Keratinocyte (primary cell): ENCODE measurements at places on chromosomes 4 and X. TPM values are rescaled to one million over a fixed set of nuclear protein-coding genes. Genes with fewer than 3 reads are reported as not detected.
A peak's percentile ranks its signal among the peaks of the same experiment; 100 is the strongest.

DNA sequence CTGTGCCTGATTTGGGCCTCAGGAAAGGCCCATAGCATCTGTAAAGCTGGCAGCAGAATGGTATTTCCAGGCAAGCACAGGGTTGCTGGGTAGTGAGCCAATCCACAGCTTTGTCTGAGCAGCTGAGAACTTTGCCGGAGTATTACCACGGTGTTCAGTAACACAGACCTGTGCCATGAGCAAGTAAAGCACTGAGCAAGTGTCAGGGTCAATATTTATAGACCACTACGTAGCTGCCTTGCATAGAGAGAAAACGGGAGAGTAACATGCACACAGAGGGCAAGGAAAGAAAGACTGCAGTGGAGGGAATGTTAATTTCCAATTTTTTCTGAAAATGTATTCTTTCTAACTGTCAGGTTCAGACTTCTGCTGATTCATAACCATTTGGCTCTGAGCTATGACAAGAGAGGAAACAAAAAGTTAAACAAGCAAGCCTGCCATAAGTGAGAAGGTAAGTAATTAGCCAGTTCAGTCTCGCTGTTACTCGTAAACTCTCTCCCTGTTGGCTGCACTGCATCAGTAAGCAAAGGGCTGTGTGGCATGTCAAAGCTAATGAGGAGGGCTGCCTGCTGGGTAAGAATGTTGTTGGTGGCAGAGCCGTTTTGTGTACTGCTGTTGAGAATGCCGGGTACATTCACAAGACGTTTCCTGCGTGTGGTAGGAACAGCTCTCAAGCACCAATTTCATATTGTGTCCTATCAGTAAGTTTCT is 238.1 kb downstream of the BMPR1B start:
- no peaks in the 10 kb centered on the region for H3K36me3 ChIP-seq
- DNase-seq, result no peak
- no peaks in the 10 kb centered on the region for H3K27me3 ChIP-seq
- no peak overlapping the region for H3K4me3 ChIP-seq
- H3K27ac ChIP-seq, result no peak overlapping the region

DNA sequence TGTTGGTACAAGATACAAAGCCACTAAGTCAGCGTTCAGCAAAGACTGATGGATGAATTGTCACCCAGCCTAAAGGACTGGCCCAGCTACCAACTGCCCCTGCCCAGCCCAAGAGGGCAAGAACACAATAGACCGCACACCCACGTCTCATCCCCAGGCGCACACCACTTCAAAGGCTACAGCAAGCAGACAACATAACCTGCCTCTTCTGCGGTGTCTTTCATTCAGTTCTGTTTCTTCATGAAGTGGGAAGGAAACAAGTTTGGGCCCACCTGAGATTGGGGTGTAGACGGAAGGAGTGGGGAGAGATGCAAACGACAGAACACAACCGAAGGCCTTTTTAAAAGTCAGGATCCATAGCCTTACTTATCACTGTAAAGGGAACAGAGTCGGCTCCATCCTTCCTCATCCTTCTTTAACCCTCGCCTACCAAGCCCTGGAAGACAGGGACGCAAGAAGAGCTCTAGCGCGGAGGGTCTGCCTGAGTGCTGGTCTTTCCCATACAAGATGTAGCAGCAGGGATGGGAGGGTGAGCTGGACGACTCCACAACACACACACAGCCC is 691 bp downstream of the SCARB2 start:
- peaks cover 53% of the 10 kb centered on the region for H3K4me1 ChIP-seq
- peak overlapping the region; percentile 85 for H3K4me3 ChIP-seq
- DNase-seq, result no peak
- no peaks in the 10 kb centered on the region for H3K36me3 ChIP-seq
- peak overlapping the region; percentile 81 for H3K27ac ChIP-seq

GRCh38 chr4:22802876-22803275 is 110.1 kb downstream of the GBA3 start:
- no peak overlapping the region for H3K4me3 ChIP-seq
- H3K27me3 ChIP-seq, result no peaks in the 10 kb centered on the region
- no peak for DNase-seq

DNA sequence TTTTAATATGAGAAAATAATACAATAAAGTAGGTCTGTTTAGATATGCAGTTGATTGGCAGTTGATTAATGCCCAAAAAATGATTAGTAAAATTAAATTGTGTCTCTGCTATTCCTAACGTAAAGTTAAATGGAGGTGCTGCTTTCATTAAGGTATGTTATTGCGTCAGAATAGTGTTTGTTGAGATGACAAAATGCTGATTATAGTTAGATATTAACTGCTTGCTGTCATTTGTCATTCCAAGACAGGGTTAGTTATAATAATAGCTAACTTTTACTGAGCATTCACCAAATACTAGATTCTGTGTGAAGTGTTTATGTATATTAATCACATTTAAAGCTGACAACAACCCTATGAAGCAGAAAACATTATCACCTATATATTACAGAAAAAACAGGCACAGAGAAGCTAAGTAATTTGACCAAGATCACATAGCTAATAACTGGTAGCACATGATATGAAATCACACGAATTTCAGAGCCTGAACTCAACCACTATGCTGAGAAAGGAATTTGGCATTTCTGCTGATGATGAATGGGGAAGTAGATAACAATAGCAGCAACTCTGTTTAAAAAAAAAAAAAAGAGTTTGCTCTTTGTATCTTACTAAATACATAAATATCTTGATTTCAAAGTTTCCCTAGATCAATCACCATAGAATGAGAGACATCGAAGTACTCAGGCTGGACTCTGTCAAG is 59.7 kb upstream of the WDR44 start:
- no peaks in the 10 kb centered on the region for H3K36me3 ChIP-seq
- DNase-seq, result no peak
- no peak overlapping the region for H3K27ac ChIP-seq
- H3K27me3 ChIP-seq, result no peaks in the 10 kb centered on the region

DNA sequence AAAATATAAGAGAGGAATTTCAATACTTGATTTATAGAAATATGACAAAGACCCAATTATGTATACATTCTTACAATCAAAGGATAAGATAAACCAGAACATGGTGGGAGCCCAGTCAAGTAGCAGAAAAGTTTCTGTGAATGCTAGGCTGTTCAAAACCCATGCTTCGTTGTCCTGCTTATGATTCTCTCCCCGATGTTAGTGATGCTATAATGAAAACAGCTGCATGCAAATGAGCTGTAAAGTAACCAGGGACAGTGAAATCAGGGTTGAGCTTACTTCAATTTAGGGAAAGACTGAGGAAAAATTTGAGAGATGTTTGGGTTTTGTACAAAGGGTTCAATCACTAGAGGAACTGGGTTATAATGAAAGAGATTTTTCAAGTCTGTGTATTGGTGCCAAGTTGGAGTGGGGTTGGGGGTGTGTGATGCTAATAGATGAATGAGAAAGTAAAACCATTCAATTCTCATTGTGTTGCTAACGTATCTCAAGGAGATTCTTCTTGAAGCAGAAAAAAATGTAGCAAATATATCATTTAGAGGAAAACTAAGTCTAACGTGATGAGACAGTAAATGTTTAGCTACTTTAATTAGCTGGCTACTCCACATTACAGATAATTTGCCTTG is 59.3 kb upstream of the PPP1R2C start:
- no peak overlapping the region for H3K27ac ChIP-seq
- no peak for DNase-seq
- no peak overlapping the region for H3K4me3 ChIP-seq
- H3K36me3 ChIP-seq, result no peaks in the 10 kb centered on the region
- H3K4me1 ChIP-seq, result peaks cover 8% of the 10 kb centered on the region
- H3K27me3 ChIP-seq, result no peaks in the 10 kb centered on the region

DNA sequence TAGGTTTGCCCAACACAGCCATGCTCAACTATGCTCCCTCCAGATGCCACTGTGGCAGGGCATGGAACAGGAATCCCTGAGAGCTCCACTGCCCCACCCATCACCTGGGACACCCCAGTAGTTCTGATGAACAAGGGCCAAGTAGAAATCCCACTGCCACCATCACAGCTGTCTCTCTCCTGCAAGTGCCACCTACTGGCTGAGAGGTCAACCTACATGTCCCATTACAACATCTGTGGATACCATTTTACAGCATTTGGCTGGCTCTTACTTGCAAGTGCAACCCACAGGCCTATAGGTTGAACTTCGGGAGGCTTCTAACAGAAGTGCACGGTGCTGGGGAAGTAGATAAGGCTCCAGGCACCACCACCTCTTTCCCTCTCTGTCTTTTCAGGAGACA is 142.5 kb downstream of the CXXC4 start:
- no peak for DNase-seq
- H3K27me3 ChIP-seq, result no peaks in the 10 kb centered on the region

- no peaks in the 10 kb centered on the region for H3K4me1 ChIP-seq
- no peaks in the 10 kb centered on the region for H3K36me3 ChIP-seq
- no peak for DNase-seq
- no peak overlapping the region for H3K27ac ChIP-seq
These were observed 14.4 kb downstream of the GC start for GRCh38 chr4:71769434-71769833.

DNA sequence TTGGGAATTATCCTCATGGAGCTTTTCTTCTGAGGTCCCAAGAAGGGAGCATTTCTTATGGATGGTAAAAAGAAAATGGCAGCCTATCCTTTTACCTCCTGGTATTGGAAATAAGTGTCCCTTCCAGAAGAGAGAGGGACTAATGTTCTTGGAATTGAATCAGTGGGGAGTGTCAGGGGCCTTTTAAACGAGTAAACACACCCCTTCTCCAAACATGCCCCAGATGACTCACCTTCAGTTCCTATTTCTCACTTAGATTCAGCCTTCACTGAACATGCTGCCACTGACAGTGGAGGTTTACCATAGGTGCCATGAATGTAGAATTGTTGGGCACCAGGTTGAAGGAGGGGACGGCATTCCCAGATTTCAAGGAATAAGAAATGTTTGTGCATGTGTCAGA is 19.0 kb downstream of the MAGEC2 start:
- H3K27ac ChIP-seq, result no peak overlapping the region
- no peak overlapping the region for H3K4me3 ChIP-seq
- no peaks in the 10 kb centered on the region for H3K36me3 ChIP-seq
- no peak for DNase-seq
- H3K4me1 ChIP-seq, result no peaks in the 10 kb centered on the region

DNA sequence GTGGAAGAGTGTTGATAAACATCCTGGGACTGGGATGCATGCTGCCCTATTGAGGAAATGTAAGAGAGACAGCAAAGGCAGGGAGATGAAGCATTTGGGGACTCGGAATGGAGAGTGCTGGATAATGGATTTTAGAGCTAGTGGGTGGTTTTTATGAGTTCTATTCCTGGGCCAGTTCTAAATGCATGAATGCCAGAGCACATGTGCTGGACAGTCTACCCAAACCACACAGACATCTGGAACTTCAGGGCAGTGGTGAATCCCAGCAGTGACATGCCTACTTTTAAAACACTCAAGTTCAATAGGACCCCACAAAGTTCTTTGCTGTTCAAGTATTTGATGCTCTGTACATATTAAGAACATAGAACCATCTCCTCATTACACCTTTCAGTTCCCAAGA is 133.9 kb downstream of the CBR4 start:
- H3K27me3 ChIP-seq, result no peaks in the 10 kb centered on the region
- no peak overlapping the region for H3K4me3 ChIP-seq
- H3K27ac ChIP-seq, result no peak overlapping the region

GRCh38 chr4:148434075-148434773 is 8.0 kb downstream of the NR3C2 start:
- no peak overlapping the region for H3K4me3 ChIP-seq
- no peaks in the 10 kb centered on the region for H3K27me3 ChIP-seq
- no peaks in the 10 kb centered on the region for H3K4me1 ChIP-seq
- DNase-seq, result no peak

DNA sequence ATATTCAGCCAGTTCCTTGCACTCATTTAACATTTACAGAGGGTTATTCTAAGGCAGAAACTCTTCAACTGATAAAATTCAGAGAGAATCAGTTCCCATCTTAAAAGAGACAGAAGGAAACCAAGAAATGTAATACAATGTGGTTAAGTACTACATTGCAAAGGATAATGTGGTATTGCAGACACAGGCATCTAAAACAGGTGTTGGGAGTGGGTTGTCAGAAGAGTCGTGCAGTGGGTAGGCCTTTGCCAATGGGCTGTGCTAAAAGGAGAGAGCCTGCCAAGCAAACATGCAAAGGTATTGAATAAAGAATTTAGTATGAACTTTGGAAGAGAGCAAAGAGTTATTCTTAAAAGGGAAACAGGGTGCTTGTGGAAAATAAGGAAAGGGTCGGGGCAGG is 1044.4 kb upstream of the DIAPH2 start:
- no peaks in the 10 kb centered on the region for H3K36me3 ChIP-seq
- no peaks in the 10 kb centered on the region for H3K27me3 ChIP-seq
- no peak overlapping the region for H3K27ac ChIP-seq
- no peak for DNase-seq

GRCh38 chr4:54066718-54067129 is 2.3 kb upstream of the CHIC2 start:
- H3K36me3 ChIP-seq, result peaks cover 4% of the 10 kb centered on the region
- DNase-seq, result no peak
- H3K4me1 ChIP-seq, result peaks cover 41% of the 10 kb centered on the region

DNA sequence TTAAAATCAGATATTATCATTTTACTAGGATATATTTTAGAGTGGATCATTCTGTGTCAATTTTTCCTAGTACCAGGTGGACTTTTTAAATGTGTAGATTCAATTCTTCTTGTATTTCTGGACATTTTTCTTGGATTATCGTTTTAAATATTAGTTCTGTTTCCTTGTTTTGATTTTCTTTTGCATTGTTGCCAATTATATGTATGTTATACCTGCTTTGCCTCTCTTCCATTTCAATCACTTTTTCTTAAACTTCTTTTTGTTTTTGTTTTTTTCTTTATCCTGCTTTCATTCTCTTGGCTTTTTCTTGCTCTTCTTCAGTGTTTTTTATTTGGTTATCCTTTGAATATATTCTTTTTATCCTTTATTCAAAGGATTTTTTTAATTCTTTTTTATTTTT is 141.0 kb downstream of the STOX2 start:
- DNase-seq, result no peak
- H3K27me3 ChIP-seq, result peaks cover under 1% of the 10 kb centered on the region
- H3K27ac ChIP-seq, result no peak overlapping the region

- no peak for DNase-seq
- H3K4me1 ChIP-seq, result peaks cover 10% of the 10 kb centered on the region
- no peaks in the 10 kb centered on the region for H3K27me3 ChIP-seq
These were observed 45.9 kb upstream of the CDKN2AIP start for GRCh38 chr4:183398298-183399125.

S100G gene
- polyA plus RNA-seq, result not detected in 3 replicates

WDR44 gene
- polyA plus RNA-seq, result 13.2 to 22.9 TPM (median 16.1 TPM) in 3 replicates

NSG1 gene
- 49.3 to 68.6 TPM (median 62.0 TPM) in 3 replicates for polyA plus RNA-seq

WFS1 gene
- 7.0 to 11.7 TPM (median 9.9 TPM) in 3 replicates for polyA plus RNA-seq

DAPP1 gene
- 70.1 to 80.3 TPM (median 73.1 TPM) in 3 replicates for polyA plus RNA-seq

DMP1 gene
- polyA plus RNA-seq, result not detected in 3 replicates

CNGA2 gene
- polyA plus RNA-seq, result not detected in 3 replicates

FAM149A gene
- polyA plus RNA-seq, result 0.41 to 0.68 TPM (median 0.66 TPM) in 3 replicates

PASD1 gene
- not detected in 3 replicates for polyA plus RNA-seq

ZAR1 gene
- polyA plus RNA-seq, result not detected in 3 replicates

VEGFC gene
- polyA plus RNA-seq, result 7.6 to 46.0 TPM (median 19.4 TPM) in 3 replicates

SH3D19 gene
- polyA plus RNA-seq, result 19.4 to 24.8 TPM (median 22.8 TPM) in 3 replicates
